Peyer's patch (tissue), 4 donors: ENCODE measurements at places on chromosomes 3 and 15. TPM values are rescaled to one million over a fixed set of nuclear protein-coding genes. Genes with fewer than 3 reads are reported as not detected.

Gene TRIM42
- not detected for total RNA-seq

DNA sequence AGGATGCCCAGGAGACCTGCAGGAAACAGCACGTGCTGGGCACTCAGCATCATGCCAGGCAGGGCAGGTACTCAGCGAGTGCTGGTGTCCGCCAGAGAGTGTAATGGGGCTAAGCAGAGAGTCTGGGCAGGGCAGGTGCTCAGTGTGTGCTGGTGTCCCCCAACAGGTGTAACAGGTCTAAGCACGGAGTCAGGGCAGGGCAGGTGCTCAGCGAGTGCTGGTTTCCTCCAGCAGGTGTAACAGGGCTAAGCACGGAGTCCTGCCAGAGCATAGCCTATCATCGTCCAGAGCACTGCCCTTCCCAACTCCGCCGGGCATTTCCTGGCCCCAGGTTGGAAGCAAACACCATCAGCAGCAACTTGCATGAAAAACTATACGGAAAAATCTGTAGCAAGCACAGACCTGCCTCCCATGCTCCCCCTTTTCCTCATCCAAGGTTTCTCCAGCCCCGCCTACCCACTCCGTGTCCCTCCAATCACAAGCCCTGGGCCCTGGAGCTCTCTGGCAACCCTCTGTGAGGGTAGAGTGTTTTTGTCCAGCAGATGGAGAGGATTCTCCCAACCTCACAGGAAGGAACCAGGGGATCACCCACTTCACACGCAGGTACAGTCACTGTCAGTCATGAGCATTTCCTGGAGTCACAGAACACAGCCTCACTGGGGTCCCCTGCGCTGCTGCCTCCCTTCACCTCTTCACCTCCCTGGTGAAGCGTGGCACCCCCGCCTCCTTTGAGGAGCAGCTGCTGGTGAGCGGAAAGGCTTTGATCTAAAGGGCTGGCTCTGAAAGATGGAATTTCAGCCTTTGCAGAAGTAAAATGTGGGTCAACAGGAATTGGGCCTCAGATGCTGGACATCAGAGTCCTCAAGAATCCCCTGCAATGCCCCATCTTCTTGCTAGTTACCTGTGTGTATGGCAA is 302.5 kb downstream of the OCA2 start:
- H3K4me1 ChIP-seq = no peaks in the 10 kb centered on the region
- no peak overlapping the region for H3K27ac ChIP-seq
- DNase-seq = no peak
- H3K4me3 ChIP-seq = no peak overlapping the region

GRCh38 chr3:42070524-42070923 is 20.6 kb upstream of the TRAK1 start:
- H3K4me1 ChIP-seq = peaks cover 15% of the 10 kb centered on the region
- no peak for DNase-seq
- no peak overlapping the region for H3K4me3 ChIP-seq
- H3K36me3 ChIP-seq = no peaks in the 10 kb centered on the region
- H3K27me3 ChIP-seq = no peaks in the 10 kb centered on the region

DNA sequence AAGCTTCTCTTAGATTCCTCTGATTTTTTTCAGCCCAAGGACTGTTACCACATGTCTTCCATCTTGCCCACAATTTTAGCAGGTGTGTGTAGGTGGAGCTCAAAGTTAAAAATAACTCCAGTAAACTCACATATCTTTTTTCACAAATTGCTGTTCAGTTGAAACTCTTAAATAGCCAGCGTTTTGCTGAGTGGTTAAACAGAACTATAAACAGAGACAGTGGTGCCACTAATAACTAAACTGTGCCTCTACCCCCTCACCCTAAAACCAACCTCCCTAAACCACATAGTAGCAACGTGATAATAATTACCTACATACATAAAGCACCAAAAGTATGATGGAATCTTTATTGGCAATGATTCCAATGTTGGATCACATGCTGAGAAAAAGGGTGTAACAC is 525.1 kb downstream of the PDCD6IP start:
- no peak overlapping the region for H3K4me3 ChIP-seq
- H3K27ac ChIP-seq = no peak overlapping the region
- no peaks in the 10 kb centered on the region for H3K27me3 ChIP-seq
- H3K4me1 ChIP-seq = no peaks in the 10 kb centered on the region
- no peaks in the 10 kb centered on the region for H3K36me3 ChIP-seq

Gene ANKUB1
- not detected for total RNA-seq

- H3K4me3 ChIP-seq = no peak overlapping the region
- H3K4me1 ChIP-seq = no peaks in the 10 kb centered on the region
- H3K36me3 ChIP-seq = no peaks in the 10 kb centered on the region
- H3K27ac ChIP-seq = no peak overlapping the region
- H3K27me3 ChIP-seq = no peaks in the 10 kb centered on the region
Observed at GRCh38 chr3:78015856-78016255, 976.0 kb downstream of the ROBO2 start.
